Bronchial smooth muscle cell (primary cell): ENCODE measurements at places on chromosomes 2 and 18. TPM values are rescaled to one million over a fixed set of nuclear protein-coding genes. Genes with fewer than 3 reads are reported as not detected.

The NYAP2 gene
- total RNA-seq: not detected in 2 replicates

The DSEL gene
- 35.7 and 74.9 TPM in 2 replicates for total RNA-seq

The KLHL30 gene
- total RNA-seq: 0.09 and 0.16 TPM in 2 replicates

The B3GNT7 gene
- under 0.01 and 0.09 TPM in 2 replicates for total RNA-seq

The NAT8 gene
- not detected in 2 replicates for total RNA-seq

The TPO gene
- total RNA-seq: not detected in 2 replicates
